A549 treated with dexamethasone at 1 μM for 4 hours (cell line): ENCODE measurements at places on chromosomes 2 and 18. TPM values are rescaled to one million over a fixed set of nuclear protein-coding genes. Genes with fewer than 3 reads are reported as not detected.

The PUM2 gene
- 34.0 to 55.2 TPM (median 49.5 TPM) in 5 replicates for total RNA-seq

The GREB1 gene
- 2.5 to 3.9 TPM (median 3.3 TPM) in 5 replicates for total RNA-seq

The BOLL gene
- not detected in 5 replicates for total RNA-seq

The CNGA3 gene
- 0.03 to 0.09 TPM (median 0.05 TPM) in 4 of 5 replicates, not detected in the other for total RNA-seq

The SLC5A7 gene
- not detected in 5 replicates for total RNA-seq

The ACVR2A gene
- 3.3 to 4.0 TPM (median 3.5 TPM) in 5 replicates for total RNA-seq

The ANKRD30BL gene
- not detected in 5 replicates for total RNA-seq

The ING5 gene
- 21.3 to 26.7 TPM (median 23.5 TPM) in 5 replicates for total RNA-seq

The ADCYAP1 gene
- not detected in 5 replicates for total RNA-seq
